Activated gamma-delta T cell treated with anti-CD3 and anti-CD28 coated beads, Interleukin-2, amount 50 U/mL, for 16 hours (primary cell): ENCODE measurements at places on chromosomes 11 and 22.

- no peak for DNase-seq
Measured at GRCh38 chr22:44309137-44309536, 3.6 kb downstream of the SHISAL1 start.

DNA sequence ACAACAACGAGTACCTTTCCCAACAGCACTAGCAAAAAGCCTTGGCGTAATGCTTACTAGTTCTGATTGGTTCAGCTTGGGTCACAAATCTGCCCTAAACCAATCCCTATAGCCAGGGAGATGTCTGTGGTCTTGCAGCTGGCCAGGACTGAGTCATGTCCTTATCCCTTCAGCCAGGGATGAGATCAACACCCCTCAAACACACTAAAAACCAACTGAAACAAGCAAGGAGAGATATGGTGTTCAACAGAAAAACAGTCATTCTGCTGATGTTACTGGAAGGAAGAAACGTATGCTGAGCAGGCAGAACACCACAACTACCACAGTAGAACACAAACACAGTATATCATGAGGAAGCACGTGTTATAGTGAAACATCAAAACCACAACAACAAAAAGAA is 375.6 kb downstream of the LARGE1 start:
- DNase-seq, result no peak

GRCh38 chr11:17985517-17985916 is 27.3 kb downstream of the SERGEF start:
- DNase-seq, result no peak

- no peak for DNase-seq
Measured at GRCh38 chr11:101445761-101446160, 138.0 kb downstream of the TRPC6 start.

DNA sequence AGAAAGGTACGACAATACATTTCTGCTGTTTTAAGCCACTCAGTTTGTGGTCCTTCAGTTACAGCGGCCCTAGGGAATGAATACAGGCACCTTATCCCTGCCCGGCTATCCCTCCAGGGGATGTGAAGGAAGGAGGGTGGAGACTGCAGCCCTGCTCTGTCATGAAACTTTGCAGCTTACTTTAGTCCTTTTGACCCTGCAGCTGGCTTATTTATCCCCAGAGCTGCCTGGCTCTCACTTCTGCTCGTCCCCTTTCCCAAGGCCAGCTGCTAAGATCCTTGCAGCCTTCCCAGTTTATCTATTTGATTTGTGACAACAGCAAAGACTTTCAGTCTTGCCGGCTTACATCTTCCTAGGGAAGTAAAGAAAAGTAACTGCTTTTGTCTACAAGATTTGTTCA is 55.2 kb downstream of the SC5D start:
- no peak for DNase-seq

DNA sequence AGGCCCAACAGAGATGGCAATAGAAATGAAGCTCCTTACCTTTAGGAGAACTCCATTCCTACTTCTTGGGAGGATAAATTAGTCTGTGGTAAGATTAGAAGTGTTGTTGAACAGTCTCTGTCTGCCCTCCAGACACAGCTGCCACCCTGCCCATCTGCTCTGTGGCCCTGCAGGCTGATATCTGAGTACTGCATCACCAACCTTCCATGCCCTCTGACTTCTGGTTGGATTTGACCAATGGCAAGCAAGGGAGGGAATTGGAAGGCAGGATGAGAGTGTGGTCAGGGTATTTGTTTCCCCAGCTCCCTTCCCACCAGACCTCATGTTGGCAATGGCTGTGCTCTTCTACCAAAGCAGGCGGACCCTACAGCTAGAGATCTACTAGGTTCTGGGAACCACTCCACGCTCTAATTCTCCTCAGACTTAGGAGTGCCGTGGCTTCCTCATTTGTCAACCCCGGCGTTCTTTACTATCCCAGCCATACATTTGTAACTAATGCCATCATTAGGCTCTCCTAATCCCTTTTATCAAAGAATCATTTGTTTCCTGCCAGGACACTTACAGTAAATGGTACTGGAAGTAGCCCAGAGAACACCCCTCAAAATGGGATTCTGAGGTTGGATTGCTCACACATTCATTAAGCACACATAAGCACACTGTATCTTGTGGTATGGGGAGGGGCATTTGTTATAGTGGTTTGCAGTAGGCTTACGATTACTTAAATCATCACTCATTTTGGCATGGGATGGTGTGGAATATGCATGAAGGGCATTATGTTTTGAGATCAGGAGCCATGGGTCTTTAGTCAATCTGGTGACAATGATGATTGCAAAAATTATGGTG is 35.4 kb upstream of the CD44 start:
- DNase-seq, result no peak

DNA sequence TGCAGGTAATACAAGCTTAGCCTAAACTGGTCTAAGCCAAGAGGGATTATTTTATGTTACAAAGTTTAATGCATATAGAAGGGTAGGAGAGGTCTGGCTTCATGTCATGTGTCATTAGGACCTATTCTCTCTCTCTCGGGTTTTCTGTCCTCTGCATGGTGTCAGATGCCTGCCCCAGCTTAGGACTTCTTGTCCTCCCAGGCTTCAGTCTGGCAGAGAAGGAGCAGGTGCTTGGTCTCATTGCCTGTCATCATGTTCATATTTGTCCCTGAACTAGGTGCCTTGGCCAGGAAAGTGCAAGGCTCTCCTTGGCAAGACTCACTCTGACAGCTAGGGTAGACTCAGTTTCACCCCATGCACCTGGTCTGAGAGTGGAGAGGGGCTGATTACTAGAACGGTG is 126.3 kb downstream of the ADAMTS15 start:
- no peak for DNase-seq

- DNase-seq, result no peak
Measured at GRCh38 chr11:14894657-14895598, 2.9 kb upstream of the CYP2R1 start.

- DNase-seq, result no peak
Measured at GRCh38 chr11:13883042-13883441, 79.5 kb upstream of the SPON1 start.

DNA sequence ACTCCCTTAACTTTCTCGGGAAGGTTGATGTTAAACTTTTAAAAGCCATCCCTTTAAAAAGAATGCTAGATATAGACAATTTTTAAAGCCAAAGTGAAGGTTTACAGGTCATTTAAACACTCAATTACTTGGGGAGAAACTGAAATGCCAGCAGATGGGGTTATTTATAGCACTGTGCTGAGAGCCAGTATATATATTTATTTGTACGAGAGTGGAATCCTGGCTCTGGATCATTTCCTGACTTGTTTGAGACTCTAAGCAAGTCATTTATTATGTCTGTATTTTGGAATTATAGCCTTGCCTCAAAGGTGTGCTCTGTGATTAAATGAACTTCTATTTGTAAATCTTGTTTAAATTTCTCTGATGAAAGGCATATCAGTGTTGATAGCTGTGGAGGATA is 6.8 kb upstream of the ZBED5 start:
- no peak for DNase-seq

- DNase-seq, result no peak
Measured at GRCh38 chr11:132969892-132970291, 562.4 kb downstream of the OPCML start.

GRCh38 chr11:71453918-71454304 is 908 bp downstream of the NADSYN1 start:
- DNase-seq, result no peak

GRCh38 chr11:105489446-105489845 is 120.4 kb upstream of the GRIA4 start:
- no peak for DNase-seq

DNA sequence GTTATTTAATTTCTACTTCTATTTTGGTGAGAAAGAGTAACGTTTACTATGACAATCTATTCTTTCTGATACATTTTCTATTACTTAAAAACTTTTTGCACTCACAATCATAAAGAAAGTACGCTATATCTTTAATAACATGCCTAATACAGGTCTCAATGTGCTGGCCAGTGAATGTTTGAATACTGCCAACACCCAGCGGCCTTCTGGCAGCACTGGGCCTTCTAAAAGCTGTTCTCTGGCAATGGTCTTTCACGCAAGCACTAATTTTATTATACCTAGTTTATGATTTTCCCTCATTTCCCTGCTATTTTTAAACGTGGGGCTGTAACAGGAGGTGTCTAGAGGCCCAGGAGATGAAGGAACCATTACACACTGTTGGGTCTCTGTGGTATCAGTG is 349.8 kb upstream of the PITPNB start:
- DNase-seq, result no peak

DNA sequence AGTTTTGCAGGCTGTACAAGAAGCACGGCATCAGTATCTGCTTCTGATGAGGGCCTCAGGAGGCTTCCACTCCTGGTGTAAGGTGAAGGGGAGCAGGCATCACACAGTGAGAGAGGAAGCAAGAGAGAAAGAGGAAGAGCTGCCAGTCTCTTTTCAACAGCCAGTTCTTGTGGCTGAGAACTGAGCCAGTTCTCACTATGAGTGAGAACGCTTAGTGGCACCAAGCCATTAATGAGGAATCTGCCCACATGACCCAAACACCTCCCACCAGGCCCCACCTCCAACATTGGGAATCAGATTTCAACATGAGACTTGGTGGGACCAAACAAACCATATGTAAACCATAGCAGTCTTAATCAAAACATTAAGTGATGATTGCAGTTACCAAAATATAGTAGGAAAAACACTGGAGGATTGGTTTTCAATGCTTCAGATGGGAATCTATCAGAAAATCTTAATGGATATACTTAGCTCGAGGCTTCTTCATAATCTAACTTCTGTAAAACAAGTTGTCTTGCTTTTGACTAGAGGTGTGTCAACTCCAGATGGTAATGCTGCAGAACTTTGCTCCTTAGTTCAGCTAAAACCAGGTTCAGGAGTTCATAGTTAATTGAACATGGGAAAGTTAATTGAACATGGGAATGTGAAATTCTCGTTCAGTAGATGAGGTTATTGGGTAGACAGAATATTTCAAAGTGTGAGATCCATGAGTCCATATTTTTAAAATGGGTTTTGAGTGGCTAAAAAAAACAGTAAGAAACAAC is 12.2 kb downstream of the FAR1 start:
- no peak for DNase-seq

GRCh38 chr11:71442880-71443279 is 5.3 kb downstream of the DHCR7 start:
- no peak for DNase-seq

- DNase-seq, result no peak
Measured at GRCh38 chr11:122977470-122978298, 4.0 kb downstream of the BSX start.

DNA sequence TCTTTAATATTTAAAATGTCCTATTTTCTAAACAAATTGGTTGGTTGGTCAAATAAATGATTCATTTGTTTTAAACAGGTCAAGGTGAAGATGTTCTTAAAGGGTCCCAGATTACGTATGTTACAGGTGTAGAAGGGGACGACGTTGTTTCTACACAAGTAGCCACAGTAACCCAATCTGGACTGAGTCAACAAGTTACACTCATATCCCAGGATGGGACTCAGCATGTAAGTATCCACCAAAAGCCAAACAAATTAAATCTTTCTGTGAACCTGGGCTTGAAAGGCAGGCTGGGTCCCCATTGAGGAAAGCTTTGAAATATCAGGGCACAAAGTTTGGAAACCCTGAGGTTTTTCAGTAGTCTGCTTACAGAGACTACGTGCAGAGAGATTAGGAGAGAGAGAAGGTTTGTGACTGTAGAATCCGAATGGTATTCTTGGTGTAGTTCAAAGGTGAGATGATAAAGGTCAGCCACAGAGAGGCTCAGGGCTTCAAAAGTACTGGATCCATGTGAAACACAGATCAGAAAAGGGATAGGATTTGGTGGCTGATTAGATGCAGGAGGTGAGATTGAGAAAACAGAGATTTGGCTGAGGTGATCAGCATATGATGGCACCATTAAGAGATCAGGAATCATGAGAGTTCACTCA is 51.7 kb downstream of the ZNF143 start:
- DNase-seq, result no peak
